SJSA1 (cell line): ENCODE measurements at places on chromosomes 16 and 17. TPM values are rescaled to one million over a fixed set of nuclear protein-coding genes. Genes with fewer than 3 reads are reported as not detected.

DNA sequence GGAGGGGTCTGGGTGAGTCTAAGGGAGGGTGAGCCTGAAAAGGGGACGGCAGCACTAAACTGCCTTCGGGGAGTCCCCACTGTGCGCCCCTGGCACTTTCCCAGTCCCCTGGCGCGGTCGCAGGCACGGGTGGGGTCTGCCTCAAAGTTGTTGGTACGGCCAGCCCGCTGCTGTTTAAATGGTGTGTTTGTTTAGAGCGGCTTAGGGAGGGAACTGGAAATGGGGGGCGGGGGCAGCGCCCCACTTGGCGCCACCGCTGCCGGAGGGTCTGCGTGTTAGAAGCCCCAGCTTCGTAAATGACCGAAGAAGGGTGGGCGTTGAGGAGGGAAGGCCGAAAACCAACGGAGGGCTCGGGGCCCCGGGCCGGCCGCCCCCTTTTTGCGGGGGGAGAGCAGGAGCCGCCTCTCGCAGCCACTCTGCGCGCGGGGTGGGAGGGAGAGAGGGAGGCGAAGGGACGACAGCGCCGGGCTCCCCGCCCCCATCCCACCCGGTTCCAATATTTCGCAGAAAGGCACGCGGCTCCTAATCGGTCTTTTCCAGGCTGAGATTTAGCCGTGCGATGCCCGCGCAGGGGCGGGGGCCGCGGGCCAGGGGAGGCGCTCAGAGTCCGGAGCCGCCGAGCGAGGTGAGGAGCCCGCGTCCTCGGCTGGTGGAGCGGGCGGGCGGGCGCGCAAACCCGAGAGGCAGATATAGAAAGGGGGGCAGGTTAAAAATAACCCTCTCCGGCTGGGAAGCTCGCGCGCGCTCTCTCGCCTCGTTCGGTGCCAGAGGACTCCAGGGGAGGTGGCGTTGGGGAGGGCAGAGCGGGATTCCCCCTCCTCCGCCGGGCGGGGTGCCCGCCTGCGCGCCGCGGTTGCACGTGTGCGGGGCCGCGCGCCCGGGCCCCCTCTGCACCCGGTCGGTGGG lies 54.9 kb downstream of the SREBF1 start:
- H3K4me3 ChIP-seq = peak overlapping the region; percentile 26
- no peak overlapping the region for H3K27ac ChIP-seq
- no peaks in the 10 kb centered on the region for H3K27me3 ChIP-seq
- H3K4me1 ChIP-seq = peaks cover 32% of the 10 kb centered on the region
- no peak for DNase-seq
- H3K36me3 ChIP-seq = peaks cover 7% of the 10 kb centered on the region

DNA sequence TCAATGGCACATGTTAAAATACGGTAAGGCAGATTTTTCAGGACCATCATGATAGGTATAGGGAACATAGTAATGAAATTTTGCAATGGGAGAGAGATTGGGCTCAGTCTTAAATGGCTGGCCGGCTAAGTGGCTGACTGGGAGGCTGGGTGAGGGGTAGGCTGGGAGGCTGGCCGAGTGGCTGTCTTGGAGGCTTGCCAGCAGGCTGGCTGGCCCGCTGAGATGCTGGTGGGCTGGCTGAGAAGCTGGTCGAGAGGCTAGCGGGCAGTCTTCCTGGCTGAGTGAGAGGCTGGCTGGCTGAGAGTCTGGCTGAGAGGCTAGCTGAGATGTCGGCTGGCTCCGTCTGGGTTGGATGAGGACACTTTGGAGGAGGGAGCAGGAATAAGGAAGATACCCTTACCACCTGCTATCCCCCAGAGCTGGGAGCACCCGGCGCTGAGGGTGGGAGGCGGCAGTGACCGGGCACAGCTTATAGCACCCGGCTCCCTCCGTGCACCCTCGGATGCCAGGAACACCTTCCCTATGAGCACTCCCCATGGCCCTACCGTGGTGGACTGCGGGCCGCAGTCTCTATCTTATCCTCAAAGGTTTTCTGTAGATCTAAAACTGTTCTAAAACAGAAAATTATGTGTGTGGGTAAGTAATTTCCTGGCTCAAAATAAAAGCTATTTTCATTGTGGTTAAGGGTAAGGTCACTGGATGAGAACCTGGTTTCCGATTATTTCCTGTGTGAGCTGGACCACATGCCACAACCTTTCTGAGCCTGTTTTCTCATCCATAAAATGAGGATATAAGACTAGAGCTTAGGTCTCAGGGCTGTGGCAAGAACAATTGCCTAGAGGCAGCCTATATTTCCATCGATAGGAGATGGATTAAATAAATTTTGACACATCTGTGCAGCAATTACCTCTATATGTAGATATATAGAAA lies 34.5 kb upstream of the TMC5 start:
- H3K4me3 ChIP-seq = no peak overlapping the region
- no peaks in the 10 kb centered on the region for H3K4me1 ChIP-seq
- H3K27ac ChIP-seq = no peak overlapping the region
- 0 out of 2 replicates have a peak, but pooled peaks cover 8% of the 10 kb centered on the region for H3K27me3 ChIP-seq
- H3K36me3 ChIP-seq = no peaks in the 10 kb centered on the region
- DNase-seq = no peak

DNA sequence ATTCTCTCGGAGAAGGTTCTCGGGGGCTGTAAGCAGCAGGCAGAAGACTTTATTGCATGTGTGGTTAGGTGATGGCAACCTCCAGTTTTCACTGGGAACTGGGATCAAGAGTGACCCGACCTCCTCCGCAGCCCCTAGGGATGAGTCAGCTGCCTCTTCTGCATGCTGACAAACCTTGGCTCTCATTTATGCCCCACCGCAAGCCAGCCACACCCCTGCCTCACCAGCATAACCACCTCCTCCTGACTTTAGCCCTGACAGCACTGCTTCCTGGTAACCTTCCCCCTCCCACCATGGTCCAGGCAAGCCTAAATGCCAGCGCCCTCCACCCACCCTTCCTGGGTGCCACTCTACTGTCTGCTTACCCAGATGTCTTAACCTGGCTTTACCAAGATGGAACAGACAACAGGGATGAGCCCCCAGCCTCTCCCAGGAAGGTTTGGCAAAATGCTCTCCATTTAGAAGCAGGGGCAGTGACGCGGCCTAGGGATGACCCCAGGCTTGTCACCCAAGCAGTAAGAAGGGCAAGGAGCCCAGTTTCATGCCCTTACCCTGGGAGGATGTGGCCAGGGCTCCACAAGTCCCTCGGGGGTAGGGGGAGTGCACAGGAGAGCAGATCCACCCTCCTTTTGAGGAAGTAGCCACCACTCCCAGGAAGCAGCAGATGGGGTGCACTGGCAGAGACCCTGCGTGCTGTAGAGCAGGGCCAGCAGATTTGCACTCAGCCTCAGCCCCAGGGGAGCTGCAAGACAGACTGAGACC lies 73.5 kb downstream of the GOSR1 start:
- DNase-seq = peak; percentile 19
- H3K27me3 ChIP-seq = no peaks in the 10 kb centered on the region
- H3K27ac ChIP-seq = no peak overlapping the region
- H3K4me3 ChIP-seq = no peak overlapping the region
- H3K36me3 ChIP-seq = no peaks in the 10 kb centered on the region

GRCh38 chr16:76197900-76198299 lies 79.3 kb upstream of the CNTNAP4 start:
- H3K36me3 ChIP-seq = no peaks in the 10 kb centered on the region
- no peak overlapping the region for H3K27ac ChIP-seq
- no peak for DNase-seq
- no peaks in the 10 kb centered on the region for H3K27me3 ChIP-seq
- peaks cover 7% of the 10 kb centered on the region; the same call in 1 of the 2 replicates for H3K4me1 ChIP-seq

DNA sequence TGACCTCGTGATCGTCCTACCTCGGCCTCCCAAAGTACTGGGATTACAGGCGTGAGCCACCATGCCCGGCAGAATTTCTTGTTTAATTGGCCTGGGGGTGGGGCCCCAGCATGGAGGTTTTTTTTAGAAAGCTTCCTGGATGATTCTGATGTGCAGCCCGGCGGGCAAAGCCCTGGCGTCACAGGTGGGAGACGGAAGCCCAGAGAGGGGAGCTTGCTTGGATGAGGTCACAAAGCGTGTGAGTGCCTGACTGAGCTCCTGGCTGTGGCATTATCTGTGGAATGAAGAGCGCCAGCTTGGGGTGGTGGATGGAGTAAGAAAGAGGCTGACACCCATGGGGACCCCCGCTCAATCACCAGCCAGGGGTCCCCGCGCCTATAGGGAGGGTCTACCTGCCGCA lies 4.1 kb downstream of the VASN start:
- peaks cover 52% of the 10 kb centered on the region for H3K36me3 ChIP-seq
- H3K27ac ChIP-seq = peak overlapping the region; percentile 80
- H3K4me1 ChIP-seq = peaks cover 78% of the 10 kb centered on the region
- H3K27me3 ChIP-seq = no peaks in the 10 kb centered on the region
- no peak for DNase-seq

- no peak overlapping the region for H3K4me3 ChIP-seq
- H3K36me3 ChIP-seq = no peaks in the 10 kb centered on the region
- H3K27ac ChIP-seq = no peak overlapping the region
Measured at GRCh38 chr17:16969931-16970906, 1.7 kb downstream of the TNFRSF13B start.

GRCh38 chr16:14658063-14658462 lies 25.3 kb downstream of the BFAR start:
- no peak overlapping the region for H3K4me3 ChIP-seq
- H3K27me3 ChIP-seq = no peaks in the 10 kb centered on the region
- no peak overlapping the region for H3K27ac ChIP-seq
- peaks cover 80% of the 10 kb centered on the region for H3K36me3 ChIP-seq
- no peaks in the 10 kb centered on the region for H3K4me1 ChIP-seq
- no peak for DNase-seq

DNA sequence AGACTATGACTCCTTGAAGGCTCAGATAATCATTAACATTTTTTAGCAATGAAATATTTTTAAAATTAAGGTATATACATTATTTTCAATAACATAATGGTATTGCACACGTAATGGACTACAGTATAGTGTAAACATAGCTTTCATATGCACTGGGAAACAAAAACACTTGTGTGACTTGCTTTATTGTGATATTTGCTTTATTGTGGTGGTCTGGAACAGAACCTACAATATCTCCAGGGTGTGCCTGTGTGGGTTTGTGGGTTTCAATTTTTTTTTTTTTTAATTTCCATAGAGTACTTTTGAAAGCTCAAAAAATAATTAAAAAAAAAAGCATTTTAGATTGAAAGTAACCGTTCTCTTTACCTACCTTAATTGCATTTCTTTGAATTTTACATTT lies 25.3 kb downstream of the CYLD start:
- peaks cover 26% of the 10 kb centered on the region for H3K36me3 ChIP-seq
- H3K27ac ChIP-seq = no peak overlapping the region
- H3K27me3 ChIP-seq = no peaks in the 10 kb centered on the region
- DNase-seq = no peak
- H3K4me3 ChIP-seq = no peak overlapping the region

- no peak overlapping the region for H3K27ac ChIP-seq
- 0 out of 2 replicates have a peak, but pooled peaks cover 3% of the 10 kb centered on the region for H3K4me1 ChIP-seq
- no peaks in the 10 kb centered on the region for H3K36me3 ChIP-seq
- DNase-seq = no peak
- no peaks in the 10 kb centered on the region; the same call in 1 of the 2 replicates for H3K27me3 ChIP-seq
Measured at GRCh38 chr17:72517413-72518158, 396.8 kb downstream of the SOX9 start.

DNA sequence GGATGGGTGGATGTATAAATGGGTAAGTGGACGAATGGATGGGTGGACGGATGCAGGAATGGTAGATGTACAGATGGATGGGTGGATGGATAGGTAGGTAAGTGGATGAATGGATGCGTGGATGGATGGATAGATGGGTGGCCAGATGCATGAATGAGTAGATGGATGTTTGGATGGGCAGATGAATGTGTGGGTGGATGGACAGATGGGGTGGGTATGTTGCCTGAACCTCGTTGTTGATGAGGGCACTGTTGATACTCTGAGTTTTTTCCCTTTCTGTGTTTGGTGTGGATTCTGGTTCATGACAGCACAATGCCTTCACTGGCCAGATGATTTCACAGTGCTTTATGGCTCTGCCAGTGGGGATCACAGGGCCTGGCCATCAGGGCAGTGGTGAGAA lies 208.3 kb downstream of the NPIPB11 start:
- H3K27me3 ChIP-seq = no peaks in the 10 kb centered on the region
- no peak overlapping the region for H3K4me3 ChIP-seq

DNA sequence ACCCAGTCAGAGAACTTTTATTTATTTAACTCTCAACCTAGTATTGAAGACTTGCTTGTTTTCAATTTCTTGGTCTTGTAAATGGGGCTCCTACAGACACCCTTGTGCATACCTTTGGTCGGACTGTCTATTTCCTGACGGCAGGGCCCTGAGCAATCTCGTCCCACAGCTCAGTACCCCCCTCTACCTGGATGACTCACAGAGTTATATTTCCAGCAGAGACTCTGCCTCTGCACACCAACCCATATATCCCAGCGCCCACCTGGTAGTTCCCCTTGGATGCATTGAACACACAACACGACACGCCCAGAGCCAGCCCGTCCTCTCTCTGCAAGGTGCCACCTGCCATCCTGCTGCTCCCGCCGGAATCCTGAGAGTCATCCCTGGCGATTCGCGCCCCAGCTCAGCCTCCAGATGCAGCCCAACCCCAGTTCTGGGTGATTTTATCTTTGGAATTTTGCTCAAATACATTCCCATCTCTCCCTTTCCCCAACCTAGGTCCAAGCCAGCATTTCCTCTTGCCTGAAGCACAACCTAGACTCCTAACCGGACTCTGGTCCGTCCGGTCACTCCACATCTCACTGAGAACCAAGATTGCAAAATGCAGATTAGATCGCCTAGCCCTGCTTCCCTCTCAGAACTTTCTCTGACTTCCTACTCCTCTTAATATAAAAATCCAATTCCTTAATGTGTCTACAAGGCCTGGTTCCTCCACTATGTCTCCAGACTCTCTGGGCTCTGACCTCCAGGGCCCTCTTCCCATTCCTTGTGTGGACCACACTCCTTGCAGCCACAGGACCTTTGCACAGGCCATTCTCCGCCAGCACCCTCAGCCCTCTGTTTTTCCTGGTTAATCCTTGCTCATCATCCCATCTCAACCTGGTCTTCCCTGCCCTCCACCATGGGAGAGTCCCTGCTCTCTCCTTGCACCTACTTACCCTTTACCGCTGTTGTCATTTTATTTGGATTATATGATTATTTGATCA lies 129.2 kb downstream of the SEC14L1 start:
- no peak overlapping the region for H3K4me3 ChIP-seq
- no peaks in the 10 kb centered on the region for H3K36me3 ChIP-seq
- H3K4me1 ChIP-seq = no peaks in the 10 kb centered on the region
- no peak overlapping the region for H3K27ac ChIP-seq

ST6GALNAC2 gene
- 0.84 TPM in 1 of 2 replicates, not detected in the other for total RNA-seq

MYH8 gene
- 0.03 TPM in 1 of 2 replicates, not detected in the other for total RNA-seq

C17orf107 gene
- total RNA-seq = 0.18 TPM in 1 of 2 replicates, not detected in the other

CTRB1 gene
- total RNA-seq = not detected in 2 replicates

TEKT1 gene
- 0.03 TPM in 1 of 2 replicates, not detected in the other for total RNA-seq
